ENCODE measurements at places on chromosomes 16 and 17.
A peak's percentile ranks its signal among the peaks of the same experiment; 100 is the strongest.

GRCh38 chr16:69187446-69188235 is 677 bp downstream of the SNTB2 start:
- DNase-seq, result peak; percentile 3

DNA sequence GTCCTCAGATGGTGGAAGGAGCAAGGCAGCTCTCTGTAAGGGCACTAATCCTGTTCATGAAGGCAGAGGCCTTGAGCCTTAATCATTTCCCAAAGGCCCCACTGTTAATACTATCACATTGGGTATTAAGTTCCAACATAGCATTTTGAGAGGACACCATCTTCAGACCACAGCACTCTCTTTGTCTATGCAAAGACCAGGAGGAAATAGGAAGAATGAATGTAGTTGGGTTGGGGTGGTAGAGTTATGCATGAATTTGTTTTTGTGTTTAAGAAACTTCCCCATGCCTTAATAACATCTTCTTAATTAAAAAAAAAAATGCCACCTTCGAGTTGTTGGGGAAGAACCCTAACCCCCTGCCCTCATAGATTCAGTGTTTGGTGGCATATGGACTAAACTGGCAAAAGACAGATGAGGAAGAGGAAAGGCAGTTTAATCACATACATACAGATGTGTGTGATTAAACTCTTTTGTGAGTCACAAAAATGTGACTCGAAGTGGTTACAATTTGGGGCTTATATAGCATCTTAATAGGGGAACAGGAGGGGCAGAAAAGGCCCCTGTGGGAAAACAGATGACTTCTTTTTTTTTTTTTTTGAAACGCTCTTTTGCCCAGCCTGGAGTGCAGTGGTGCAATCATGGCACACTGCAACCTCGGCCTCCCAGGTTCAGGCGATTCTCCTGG is 35.0 kb upstream of the SLC5A10 start:
- DNase-seq, result no peak

DNA sequence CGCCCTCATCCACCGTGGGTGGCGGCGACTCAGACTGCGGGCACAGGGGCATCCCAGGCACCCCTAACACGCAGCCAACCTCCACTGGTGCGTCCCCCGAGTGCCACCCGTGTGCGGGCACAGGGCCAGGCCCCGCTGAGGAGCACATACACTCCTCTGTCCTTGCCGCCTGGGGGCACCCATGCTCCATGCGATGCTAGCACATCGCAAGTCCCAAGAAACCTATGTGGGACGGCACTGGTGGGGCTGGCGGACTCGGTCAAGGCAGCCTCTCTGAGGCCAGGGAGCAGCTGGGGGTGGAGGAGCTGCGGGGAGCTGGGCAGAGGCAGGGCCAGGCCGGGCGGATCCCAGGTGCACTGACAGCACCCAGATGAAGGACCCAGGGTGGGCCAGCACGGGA is 4.0 kb downstream of the ZNF598 start:
- no peak for DNase-seq

- no peak for DNase-seq
Observed at GRCh38 chr16:52384378-52384777, 162.6 kb downstream of the TOX3 start.

- DNase-seq, result peak; percentile 8
Observed at GRCh38 chr17:7856011-7856810, 1.1 kb downstream of the NAA38 start.

DNA sequence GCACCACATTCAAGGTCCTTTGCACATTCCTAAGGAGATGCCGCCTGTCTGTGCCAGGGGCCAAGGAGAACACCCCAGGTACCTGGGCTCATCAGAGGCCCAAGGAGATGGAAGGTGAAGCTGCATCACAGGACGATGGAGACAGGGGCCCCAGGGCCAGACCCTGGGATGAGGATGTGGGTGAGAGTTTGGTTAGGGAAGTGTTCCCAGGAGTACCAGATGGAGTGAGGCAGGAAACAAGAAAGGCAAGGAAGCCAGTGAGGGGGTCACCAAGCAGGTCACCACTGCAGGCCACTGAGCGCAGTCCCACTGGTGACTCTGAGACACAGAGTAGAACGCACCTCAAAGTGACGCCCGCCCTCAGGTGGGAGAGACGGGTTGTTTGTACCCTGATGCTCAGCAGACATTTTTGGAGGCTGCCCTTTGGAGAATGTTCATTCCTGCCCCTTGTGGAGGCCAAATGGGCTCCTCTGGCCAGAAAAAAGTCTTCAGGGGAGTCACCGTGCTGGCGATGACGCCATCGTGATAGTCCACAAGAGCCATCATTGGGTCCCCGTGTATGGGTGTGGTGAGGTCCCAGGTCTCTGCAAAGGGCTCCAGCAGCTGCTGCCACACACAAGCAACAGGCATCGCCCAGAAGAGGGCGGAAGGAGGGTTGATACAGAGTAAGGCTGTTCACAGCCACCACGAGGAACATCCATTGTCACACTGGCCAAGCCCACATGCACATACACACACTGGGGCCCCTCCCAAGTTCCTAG is 57.5 kb downstream of the BEAN1 start:
- no peak for DNase-seq

DNA sequence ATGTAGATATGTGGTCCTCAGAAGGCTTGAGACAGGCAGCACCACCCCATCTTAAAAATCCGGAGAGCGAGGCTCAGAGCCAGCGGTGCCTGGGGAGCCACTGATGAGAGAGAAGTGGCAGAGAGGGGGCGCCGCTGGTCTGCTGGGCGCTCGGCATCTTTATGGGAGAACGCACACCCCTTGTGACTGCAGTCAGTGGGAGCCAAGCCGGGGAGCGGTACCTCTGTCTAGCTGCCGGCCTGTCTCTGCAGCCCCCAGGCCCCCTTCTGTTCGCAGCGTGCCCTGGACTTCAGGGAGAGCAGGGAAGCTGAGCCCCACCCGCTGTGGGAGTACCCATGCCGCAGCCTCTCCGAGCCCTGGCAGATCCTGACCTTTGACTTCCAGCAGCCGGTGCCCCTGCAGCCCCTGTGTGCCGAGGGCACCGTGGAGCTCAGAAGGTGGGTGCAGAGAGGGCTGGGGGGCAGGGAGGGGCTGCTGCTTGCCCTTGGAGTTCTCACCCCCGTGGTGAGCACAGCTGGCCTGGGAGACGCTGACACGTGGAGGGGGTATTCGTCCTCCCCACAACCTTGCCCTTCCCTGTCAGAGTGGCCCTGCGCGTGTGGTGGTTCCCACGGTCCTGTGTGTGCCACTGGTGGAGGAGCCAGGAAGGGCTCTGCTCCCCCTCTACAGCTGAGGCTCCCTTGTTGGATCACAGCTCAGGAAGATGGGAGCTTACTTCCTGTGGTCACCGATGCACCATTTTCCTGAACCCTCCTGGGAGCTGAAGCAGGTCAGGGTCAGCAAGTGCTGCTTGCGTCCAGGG is 44.8 kb downstream of the PRMT7 start:
- no peak for DNase-seq

DNA sequence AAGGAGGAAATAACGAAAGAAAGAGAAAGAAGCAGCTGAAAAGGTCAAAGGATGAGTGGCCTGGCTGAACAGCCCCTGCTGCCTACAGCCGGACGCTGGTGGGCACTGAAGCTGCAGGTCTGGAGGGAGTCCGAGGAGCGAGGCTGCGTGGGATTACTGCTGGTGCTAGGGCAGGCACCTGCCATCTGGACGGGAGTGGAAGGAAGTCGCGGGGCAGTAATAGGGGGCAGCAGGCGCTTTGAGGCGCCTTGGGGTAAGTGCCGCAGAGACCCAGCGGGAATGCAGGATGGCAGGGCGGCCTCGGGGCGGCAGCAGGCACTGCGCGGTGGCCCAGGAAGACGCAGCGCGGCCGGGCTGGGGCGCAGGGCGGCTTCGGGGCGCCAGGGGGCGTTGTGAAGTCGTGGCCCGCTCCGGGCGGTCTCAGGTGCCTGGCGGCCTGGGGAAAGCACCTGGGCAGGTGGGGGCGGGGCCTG is 303 bp upstream of the SCNN1G start:
- peak; percentile 86 for DNase-seq

DNA sequence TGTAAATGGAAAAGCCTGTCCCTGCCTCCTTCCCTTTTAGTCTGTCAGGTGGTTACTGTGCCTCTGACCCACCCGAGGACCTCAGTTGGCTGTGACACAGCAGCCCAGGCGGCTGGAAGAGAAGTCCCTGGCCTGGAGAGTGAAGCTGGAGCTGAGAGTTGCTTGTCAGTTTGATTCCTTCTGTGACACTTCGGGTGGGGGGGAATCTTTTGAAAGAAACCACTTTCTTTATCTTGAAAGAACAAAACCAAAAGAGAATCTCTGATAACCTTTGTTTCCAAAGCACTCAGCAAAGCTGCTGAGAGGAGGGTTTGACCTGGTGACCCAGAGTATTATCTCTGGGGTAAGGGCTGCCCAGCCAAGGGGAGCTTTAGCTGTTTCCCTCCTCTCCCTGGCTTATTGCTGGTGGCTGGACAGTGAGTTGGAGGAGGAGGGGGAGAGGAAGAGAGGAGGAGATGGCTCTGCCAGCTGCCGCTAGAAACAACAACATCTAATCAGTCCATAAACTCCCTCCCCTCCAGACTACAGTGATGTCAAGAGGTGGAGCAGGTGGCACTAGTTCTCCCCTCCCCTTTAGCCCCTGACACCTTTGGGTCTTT is 34.0 kb downstream of the YPEL2 start:
- DNase-seq, result peak; percentile 53

DNA sequence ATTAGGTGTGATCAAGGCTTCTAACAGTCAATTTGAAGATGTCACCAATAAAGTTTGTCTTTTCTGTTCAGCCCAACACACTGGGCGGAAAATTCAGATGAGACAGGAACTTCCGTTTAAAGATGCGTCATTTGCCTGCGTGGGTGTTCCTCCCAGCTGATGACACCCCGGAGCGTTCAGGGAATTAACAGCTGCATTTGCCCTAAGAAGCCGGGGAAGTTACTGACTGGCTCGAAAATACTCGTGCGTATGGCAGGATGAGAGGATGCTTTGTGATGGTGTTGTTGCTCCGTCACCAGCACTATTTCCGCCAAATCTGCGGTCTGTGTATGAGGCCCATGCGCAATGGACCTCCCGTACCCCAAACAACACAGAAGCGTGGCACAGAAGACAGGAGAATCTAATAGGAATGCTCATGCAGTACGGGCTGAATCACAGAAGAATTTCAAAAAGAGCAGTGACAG is 11.9 kb upstream of the PVALEF start:
- no peak for DNase-seq

DNA sequence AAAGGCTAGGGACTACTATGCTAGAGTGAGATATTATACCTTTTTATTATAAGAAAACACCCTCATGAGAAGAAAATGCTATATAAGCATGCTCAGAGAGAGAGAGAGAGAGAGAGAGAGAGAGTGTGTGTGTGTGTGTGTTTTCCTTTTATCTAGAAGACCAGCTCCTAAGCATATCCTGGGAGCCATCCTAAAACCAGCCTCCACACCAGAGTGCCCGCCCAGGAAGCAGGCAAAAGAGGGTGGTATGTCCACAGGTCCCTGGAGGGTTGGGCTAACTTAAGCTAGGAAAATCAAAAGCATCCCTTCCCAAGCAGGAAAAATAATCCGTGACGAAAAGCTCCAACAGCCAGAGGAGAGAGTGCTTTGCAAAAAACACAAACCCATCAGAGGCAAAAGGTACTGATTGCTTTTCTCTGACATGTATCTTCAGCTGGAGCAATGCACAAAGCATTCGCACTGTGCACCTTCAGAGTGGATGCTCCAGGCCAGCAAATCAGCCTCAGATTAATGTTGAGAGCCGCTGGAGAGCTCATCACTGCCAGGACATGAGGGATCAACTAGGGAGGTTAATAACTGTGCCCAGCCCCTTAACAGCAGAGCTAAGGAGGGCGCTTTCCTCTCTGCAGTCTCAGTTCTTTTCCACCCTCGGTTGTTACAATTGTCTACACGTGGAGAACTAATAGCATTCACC is 125.1 kb downstream of the SLC39A11 start:
- no peak for DNase-seq

- no peak for DNase-seq
Observed at GRCh38 chr17:66542129-66542966, 239.9 kb downstream of the PRKCA start.

DNA sequence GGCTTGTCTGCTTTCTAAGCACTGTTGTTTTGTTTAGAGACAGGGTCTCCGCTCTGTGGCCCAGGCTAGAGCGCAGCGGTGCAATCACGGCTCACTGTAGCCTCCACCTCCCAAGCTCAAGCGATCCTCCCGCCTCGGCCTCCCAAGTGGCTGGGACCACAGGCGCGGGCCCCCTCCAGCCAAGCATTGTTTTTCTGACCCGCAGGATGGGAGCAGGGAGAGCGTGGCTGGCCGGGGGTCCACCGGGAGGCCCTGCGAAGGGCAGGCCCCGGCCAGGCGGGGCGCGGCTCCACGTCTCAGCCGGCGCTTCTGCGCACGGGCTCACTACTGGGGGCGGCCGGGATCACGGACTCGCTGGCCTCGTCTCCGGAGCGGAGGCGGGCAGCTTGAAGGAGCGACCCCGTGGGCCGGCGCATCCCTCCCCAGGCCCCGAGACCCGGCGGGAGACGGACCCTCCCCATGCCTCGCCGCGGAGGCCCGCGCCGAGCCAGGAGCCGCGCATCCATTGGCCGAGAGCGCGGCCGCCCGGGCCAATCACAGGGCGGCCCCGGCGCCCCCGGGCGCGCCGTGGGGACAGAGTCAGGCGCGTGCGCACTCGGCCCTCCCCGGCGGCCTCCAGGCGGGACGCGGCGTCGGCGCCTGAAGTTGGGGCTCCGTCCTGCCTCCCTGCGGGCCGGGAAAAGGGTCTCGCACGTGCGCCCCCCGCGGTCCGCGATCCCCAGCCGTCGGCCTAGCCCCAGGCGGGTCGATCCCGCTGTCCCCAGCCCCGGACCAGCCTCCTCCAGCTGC is 24.9 kb downstream of the ACTG1 start:
- peak; percentile 85 for DNase-seq

DNA sequence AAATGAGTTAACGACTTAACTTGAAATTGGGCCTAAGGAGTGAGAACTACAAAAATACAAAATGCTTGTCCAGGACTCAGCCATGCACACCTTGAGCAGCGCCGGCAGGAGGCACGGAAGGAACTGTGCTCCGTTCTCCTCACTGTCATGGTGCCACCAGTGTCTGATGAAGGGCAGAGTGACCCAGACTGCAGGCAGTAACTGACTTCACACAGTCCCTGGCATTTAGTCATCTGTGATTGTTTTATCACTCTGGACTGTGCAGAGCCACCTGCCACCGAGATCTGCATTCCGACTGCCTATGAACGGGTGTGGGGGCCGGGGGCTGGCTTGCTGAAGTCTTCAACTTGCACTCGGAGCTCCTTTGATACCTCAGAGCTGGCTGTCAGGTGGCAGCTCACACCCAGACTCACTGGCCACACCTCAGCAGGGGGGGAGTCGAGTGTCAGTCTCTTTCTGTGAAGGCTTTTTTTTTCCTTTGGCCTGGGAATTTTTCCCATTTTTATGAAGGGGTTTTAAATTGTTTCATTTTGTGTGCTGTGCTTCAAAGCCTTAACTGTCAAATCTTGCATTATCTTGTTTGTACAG is 20.2 kb upstream of the ENDOV start:
- DNase-seq, result no peak

- DNase-seq, result no peak
Observed at GRCh38 chr16:564690-565418, 2.0 kb upstream of the NHLRC4 start.

DNA sequence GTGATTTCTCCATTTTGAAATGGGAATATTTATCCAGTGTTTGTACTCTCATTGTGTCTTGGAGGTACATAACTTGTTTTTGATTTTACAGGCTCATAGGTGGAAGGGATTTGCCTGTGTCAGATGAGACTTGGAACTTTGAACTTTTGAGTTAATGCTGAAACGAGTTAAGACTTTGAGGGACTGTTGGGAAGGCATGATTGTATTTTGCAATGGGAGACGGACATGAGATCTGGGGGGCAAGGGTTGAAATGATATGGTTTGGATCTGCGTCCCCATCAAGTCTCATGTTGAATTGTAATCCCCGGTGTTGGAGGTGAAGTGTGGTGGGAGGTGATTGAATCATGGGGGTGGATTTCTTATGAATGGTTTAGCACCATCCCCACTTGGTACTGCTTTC is 21.8 kb downstream of the PRDM7 start:
- DNase-seq, result no peak
